Mesendoderm (in vitro differentiated cells): ENCODE measurements at places on chromosomes 12 and 14.
A peak's percentile ranks its signal among the peaks of the same experiment; 100 is the strongest.

GRCh38 chr12:57250541-57250940 lies 446 bp downstream of the STAC3 start:
- no peak for DNase-seq

DNA sequence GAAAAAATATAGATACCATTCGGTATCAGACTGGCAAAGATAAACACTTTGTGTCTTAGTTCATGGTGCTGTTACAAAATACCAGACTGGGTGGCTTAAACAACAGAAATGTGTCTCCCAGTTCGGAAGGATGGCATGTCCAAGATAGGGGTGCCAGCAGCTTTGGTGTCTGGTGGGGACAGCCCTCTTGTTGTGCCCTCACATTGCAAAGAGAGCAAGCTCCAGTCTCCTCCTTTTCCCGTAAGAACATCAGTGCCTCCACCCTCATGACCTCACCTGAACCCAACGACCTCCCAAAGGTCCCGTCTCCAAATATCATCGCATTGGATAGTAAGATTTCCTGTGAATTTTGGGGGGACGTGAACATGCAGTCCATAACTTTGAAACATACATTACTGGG lies 12.4 kb downstream of the ZBTB42 start:
- no peak for DNase-seq

DNA sequence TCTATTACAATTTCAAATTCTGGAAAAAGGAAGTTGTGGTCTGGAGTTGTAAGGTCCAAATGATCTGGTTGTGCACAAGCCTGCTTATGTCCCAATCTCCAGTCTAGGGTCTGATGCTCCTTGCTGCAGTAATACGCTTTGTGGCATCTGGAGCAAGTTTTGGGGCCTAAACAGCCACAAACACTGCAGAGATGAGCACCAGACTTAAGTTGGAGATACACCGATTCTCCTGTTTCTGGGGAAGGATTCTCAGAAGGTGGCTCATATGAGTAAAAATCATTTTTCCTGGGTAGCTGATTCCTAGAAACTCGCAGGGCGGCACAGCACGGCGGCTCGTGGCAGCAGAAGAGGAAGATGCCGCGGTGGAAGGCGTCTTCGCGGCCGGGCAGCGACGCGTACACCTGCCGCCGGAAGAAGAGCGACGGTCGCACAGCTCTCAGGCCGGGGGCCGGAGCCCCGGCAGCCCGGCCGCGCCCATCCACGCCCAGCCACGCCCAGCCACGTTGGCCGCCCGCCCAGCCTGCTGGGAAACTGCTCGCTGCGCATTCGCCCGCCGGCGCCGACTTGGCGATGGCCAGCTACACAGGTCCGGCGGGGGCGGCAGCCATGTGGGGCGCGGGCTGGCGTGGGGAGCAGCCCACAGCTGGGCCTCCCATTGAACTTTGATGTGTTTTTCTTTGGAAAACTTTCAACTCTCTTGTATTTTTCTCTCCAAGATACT lies 129.0 kb downstream of the ASCL4 start:
- DNase-seq = peak; percentile 82

- peak; percentile 70 for DNase-seq
These were observed 29.7 kb downstream of the LGR5 start for GRCh38 chr12:71469258-71469750.

DNA sequence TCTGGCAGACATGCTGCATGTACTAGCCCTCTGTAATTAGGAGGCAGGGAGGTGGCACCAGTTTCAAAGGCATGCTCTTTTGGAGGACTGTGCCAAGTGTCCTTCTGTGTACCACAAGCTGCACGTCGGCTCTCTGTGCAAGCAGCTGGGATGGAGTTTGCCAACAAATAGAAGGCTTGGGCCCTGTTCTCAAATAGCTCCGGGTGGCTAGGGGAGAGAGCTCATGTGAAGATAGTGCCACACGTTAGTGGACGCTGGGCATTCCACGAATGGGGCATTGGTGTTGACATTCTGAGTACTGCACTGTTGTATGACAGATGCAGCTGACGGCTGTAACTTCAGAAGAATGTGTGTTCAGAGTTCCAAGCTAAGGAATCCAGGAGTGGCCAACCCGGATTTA lies 4.4 kb downstream of the AACS start:
- DNase-seq = no peak

GRCh38 chr12:85138833-85139232 lies 102.7 kb downstream of the LRRIQ1 start:
- DNase-seq = no peak

DNA sequence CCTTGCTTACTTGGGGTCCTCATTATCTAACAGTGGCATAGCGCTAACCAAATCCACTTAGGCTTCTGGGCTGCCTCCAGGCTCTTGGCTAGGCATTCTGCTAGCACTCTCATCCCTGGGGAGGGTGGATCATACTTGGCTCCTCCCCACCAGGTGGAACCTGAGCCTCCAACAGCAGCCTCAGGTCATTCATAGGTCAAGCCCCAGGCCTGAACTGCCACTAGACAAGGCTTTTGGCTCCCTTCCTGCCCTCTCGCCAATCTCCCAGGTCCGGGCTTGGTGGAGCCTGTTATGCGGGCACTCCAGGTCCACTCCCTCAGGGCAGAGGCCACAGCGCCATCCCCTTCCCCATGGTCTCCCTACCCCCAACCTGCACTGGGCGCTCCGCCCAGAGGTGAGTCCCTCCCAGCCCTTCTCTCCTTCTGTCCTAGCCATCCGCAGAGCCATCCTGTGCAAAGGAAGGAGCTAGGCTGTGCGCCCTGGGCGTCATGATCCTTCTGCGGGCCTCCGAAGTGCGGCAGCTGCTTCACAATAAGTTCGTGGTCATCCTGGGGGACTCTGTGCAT lies 154.9 kb upstream of the AMIGO2 start:
- DNase-seq = peak; percentile 82

- DNase-seq = no peak
These were observed at the start of gene IL23A for GRCh38 chr12:56338308-56339157. IL23A (plus strand) TSS chr12:56338884; CDS start chr12:56339045, 161 bp downstream.

GRCh38 chr12:4567073-4567881 lies 5.3 kb downstream of the DYRK4 start:
- DNase-seq = no peak

GRCh38 chr12:41485203-41485602 lies 297.1 kb downstream of the PDZRN4 start:
- DNase-seq = no peak

- peak; percentile 46 for DNase-seq
These were observed 60.8 kb upstream of the REP15 start for GRCh38 chr12:27635349-27635972.

- DNase-seq = no peak
These were observed 35.7 kb downstream of the HIGD1C start for GRCh38 chr12:50988051-50988450.

DNA sequence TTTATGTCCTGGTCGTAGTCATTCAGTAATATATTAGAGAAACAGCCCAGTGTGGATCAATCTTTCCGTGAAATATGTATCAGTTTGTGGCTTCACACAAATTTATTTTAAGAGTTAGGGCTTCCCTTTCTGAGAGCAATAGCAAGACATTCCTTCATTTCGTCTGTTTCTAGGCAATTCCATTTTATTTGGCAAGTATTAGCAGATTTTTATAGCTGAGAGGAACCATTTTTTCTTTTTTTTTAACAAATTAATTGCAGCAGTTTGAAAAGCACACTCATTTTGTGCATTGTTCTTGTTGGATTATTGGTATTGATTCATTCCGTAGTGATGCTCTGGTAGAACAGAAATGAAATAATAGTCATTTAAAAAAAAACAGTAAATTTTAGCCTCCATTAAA lies 132.9 kb downstream of the SRGAP1 start:
- no peak for DNase-seq

GRCh38 chr12:47400266-47400665 lies 305.6 kb downstream of the RPAP3 start:
- DNase-seq = no peak

GRCh38 chr12:7645395-7646177 lies 20.1 kb downstream of the APOBEC1 start:
- DNase-seq = peak; percentile 65

DNA sequence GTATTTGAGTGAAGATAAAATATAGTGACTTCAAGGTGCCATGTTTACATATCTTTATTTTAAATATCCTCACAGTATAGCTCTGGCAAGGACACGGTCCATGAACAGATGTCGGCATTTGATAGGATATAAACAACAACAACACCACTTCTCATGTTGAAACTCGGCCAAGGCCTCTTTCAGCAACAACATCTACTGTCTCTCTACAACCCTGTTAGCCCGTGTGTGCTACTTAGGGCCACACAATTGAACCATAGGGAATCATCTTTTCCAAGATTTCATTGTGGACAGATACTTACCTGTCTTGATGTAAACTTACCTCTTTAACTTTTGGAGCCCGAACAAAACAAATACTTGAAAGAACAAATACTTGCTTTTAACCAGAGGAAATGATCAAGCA lies 168.7 kb upstream of the SSTR1 start:
- no peak for DNase-seq

DNA sequence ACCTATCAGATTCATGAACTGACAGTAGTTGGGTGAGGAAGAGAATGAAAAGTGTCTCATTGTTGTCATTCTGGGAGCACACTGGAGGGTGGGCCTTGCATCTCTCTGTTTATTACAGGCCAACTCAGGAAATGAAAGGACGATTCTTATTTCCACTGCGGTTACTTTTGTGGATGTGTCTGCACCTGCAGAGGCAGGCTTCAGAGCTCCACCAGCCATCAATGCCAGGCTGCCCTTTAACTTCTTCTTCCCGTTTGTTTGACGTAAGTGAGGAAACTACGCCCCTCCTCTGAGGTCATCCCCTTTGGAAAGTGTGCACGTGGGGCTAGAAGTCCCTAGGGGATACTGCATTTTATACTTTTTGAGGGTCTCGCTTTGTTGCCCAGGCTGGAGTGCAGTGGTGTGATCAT lies 33.7 kb downstream of the TCTN1 start:
- DNase-seq = no peak

- DNase-seq = no peak
These were observed 7.8 kb downstream of the RNASE1 start for GRCh38 chr14:20794644-20795369.

DNA sequence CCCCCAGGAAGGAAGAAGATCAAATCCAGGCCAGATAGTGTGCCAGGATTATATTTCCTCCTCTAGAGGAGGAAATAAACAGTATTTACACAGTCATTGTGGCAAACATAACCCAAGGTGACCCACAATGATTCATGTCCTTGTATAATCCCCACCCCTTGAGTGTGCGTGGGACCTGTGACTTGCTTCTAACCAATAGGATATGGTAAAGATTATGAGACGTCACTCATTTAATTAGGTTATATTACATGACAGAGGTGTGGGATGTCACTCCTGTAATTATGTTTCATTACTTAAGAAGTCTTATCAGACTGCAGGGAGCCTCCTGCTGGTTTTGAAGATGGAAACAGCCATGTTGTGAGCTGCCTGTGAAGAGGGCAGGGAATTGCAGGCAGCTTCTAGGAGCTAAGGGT lies 12.2 kb upstream of the CATSPERB start:
- peak; percentile 38 for DNase-seq

DNA sequence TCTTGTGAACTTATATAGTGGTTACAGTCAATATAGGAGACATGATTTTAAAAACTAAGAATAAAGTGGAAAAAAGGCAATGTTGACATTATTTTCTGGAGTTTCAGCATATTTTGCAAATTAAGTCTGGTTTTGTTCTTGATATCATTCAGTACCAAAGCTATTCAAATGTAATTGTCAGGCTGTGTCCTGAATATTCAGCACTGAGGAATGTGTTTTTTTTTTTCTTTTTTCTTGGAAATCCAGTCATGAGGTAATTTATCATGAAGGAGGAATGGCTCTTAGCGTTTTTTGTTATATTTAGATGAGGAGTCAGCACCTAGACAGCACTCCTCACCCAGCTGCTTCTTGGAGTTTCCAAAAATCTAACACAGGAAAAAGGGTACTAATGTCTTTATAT lies 225.5 kb downstream of the CCDC91 start:
- DNase-seq = peak; percentile 6

DNA sequence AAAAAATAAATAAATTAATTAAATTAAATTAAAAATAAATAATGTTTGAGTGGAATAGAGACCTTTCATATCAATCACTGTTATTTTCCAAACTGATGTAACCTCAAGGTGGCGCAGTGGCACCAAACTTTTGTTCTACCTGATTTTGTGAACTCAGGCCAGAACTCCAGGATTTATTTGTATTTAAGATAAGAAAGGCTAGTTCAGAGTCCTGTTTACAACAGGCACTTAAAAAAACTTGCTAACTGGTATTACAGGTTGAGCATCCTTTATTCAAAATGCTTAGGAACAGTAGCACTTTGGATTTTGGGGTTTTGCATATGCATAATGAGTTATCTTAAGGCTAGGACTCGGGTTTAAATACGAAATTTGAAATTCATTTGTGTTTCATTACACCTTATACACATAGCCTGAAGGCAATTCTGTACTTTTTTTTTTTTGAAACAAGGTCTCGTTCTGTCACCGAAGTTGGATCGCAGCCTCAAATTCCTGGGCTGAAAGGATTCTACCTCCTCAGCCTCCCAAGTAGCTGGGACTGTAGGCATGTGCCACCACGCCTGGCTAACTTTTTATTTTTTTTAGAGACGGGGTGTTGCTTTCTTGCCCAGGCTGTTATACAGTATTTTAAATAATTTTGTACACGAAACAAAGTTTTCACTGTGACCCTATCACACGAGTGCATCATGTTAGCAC lies 32.4 kb downstream of the YY1 start:
- peak; percentile 40 for DNase-seq

GRCh38 chr12:12441429-12441807 lies 84.5 kb downstream of the BORCS5 start:
- no peak for DNase-seq

DNA sequence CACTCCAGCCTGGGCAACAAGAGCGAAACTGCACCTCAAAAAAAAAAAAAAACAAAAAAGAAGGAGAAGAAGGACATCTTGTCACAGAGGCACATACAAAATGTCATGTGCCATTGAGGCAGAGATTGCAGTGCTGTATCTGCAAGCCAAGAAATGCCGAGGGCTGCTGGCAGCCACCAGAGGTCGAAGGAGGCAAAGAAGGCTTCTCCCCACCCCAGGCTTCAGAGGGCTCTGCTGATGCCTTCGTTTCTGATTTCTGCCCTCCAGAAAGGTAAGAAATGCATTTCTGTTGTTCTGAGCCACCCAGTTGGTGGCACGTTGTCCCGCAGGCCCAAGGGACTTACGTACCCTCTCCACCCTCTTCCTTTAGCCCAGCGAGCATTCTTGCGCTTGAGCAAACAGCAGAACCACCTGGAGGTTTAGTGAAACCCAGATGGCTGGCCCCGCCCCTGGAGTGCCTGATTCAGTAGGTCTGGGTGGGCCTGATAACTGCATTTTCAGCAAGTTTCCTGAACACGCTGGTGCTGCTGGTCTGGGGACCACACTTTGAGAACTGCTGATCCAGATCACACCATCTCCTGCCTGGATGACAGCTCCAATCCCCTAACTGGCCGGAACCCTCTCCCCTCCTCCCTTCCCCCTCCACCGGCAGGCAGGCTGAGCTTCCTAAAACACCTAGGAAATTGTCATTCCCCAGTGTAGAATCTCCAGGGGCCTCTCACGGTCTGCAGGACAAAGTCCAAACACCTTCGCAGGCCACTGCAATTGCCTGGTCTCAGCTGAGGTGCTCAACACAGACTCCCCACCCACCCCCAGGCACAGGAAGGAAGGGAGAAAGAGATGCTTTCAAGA lies 21.1 kb upstream of the SCARB1 start:
- DNase-seq = peak; percentile 40
